ENCODE measurements at places on chromosomes 2 and 18.

DNA sequence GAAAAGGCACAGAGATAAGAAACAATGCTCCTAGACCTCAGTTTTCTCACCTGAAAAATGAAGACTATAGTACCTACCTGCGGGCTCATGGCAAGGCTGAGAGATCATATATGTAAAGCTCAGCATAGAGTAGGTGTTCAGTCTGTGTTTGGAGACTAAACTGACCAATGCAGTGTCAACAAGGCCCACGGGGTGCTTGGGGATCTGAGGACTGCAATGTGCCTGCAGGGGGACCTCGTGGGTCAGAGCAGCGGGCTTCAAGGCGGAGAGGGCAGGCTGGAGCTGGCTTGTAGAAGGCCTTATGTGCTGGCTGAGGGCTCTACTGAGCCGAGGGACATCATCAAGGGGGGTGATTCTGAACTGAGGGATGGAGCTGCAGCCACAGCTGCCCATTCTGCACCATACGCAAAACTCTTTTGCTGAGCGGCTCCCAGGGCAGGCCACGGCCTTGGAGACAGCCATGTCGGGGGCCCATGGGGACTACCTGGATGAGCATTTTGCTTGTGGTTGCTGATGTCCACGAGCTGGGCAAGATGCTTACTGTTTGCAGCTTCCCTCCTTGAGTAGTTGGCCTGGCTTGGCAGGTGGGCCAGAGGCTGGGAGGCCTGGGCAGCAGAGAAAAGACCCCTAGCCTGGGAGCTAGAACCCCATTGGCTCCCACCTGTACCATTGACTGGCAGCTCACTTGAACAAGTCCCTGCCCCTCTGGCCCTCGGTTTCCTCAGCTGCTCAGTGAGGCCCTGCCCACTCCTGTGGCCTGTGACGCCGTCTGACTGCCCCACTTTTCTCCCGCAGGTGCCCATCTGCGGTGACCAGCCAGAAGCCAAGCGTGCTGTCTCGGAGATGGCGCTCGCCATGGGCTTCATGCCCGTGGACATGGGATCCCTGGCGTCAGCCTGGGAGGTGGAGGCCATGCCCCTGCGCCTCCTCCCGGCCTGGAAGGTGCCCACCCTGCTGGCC, 23.5 kb downstream of the STEAP3 start:
- no peak for DNase-seq

- no peak for DNase-seq
Measured at GRCh38 chr18:25799231-25799630, 291.2 kb downstream of the SS18 start.

DNA sequence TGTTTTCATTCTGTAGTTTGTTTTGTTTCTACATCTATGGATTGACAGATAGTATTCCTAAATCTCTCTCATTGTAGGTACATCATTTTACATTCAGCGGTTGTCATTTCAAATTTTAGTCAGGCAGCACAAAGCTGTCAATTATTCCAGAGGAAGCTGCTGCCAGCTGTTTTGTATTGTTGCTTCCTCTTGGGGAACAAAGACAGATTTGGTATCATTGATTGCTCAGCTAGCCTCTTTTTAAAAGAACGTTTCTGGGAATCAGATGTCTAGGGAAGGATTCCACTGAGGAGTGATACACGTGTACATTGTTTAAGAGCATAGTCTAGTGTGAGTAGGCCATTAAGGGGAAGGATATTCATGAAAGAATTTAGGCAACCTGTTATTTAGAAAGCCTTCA, 145.8 kb downstream of the AGPS start:
- peak; percentile 67 for DNase-seq

- no peak for DNase-seq
Measured at GRCh38 chr2:118539290-118539689, 308.2 kb downstream of the EN1 start.

DNA sequence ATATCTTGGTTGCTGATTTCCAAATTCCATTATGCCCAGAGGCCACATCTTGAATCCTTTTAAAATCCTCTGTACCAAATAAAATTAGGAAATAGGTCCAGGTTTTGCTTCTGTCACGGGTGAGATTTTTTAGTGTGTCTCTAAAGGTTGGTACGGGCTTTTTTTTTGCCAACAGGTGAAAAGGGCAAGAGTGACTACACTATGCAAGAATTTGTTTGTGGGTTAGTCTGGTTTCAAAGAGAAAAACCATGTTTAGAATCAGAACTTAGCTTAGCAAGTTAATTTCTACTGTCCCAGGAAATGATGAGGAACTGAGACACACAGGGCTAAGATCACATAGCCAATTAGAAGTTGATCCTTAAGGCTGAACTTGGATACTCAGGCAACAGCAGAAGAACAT, 41.7 kb downstream of the POLR1A start:
- no peak for DNase-seq

GRCh38 chr18:59029663-59030429, 109.8 kb upstream of the SEC11C start:
- no peak for DNase-seq

- DNase-seq = peak; percentile 42
Measured at GRCh38 chr2:104028061-104028460, 825.9 kb upstream of the POU3F3 start.

DNA sequence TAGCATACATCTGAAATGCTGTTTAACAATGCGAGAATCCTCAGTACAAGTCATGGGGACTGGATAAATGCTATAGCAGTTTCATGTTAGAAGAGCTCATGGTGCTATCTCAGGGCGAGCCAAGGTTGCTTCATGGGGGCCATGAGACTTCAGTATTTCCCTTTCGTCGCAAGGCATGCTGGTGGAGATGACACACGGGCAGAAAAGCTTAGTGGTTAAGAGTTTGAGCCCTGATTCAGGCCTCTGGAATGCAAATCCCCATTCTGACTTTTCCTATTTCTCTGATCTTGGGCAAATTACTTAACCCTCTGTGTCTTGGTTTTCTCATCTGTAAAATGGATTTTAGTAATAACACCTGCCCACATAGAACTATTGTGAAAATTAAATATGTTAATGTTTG, 57.4 kb upstream of the EPHA4 start:
- DNase-seq = no peak

DNA sequence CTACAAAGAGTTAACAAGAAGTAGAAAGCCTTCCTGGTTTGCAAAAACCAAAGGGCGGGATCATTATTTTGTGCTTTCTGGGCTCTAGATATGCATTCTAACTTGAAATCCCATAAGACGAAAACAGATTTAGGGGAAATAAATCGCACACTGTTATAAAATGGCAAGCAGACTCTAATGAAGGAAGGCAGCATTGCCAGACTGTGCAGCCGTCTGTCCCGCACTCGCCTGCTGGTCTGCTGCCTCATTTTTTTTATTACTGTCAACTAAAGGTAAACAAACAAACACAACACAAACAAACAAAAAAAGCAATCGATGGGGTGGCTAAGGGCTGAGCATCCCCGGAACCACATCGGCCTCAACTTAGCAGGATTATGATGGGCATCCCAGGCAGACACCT, 24.4 kb downstream of the ZNF521 start:
- DNase-seq = no peak
